ENCODE measurements at places on chromosomes 3 and 15.

GRCh38 chr3:98246142-98246541, 17.9 kb upstream of the OR5H6 start:
- no peak for DNase-seq

DNA sequence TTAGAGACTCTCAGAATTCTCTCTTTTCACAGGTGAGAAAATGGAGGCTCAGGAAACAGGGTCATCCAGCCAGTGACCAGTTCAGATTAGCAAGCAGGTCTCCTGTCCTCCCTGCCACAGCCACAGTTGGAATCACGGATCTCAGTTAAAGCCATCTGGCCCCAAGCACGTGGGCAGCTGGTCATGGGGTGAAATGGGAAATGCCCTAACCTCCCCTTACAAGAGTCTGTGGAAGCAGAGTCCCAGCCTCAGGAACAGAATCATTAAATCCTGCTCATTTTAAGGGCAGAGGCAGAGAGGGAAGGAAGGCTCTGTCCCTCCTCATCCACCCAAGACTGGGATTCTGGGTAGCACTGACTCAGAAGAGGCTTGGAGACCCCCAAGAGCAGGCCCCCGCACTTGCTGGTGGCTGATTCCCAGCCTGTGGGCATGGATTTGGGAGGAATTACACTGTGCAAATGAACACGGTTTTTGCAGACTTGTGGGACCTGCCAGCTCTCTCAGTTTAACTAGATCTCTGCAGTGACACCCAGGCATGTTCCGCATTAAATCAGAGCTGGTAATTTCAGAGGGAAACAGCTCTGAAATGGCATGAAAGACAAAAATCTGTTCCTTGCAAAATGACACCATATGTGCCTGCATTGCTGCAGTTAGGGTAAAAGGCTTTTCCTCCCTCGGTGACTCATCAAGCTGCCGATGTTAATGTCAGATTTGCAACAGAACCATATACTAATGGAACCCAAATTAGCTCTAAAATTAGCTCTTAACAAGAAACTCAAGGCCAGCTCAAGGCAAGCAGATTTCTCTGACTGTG, 89.0 kb downstream of the BDH1 start:
- peak; percentile 82 for DNase-seq

DNA sequence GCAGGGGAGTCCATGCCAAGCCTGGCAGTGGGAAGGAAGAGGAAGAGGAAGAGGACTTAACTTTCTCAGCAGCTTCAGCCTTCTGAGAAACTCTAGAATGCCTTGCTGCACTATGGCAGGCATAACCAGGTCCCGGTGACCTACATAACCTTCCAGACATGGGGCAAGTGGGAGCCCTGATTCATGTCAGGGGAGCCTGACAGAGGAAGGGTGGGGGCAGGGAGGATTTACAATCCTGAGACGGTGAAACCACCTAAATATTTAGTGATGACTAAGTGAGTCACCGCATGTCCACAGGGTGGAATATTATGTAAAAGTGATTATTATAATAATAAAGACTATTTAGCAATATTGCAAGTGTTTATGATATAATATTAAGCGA, 46.7 kb downstream of the AMOTL2 start:
- DNase-seq = no peak

GRCh38 chr3:14177580-14178246, 688 bp downstream of the XPC start:
- peak; percentile 3 for DNase-seq

DNA sequence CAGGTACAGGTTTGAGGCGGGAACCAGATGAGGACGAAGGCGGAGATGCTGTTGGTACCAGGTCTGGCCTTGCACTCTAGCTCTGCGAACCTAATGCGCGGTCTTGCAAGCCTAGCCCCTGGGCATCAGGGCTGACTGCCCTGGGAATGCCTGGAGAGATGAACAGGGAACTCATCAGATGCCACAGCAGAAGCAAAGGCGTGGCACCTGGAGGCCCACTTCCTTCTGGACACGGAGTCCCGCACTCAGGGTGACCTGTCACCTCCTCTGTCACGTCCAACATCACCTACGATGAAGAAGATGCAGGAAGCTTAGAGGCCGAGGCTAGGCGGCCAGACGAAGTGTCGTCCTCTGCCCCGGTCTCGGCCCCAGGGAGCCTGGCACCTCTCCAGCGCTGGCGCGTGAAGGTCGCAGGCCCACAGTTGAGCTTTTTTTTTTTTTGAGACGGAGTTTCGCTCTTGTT, 9.4 kb downstream of the RPLP1 start:
- no peak for DNase-seq

GRCh38 chr3:181955566-181955965, 243.8 kb downstream of the SOX2 start:
- DNase-seq = no peak

DNA sequence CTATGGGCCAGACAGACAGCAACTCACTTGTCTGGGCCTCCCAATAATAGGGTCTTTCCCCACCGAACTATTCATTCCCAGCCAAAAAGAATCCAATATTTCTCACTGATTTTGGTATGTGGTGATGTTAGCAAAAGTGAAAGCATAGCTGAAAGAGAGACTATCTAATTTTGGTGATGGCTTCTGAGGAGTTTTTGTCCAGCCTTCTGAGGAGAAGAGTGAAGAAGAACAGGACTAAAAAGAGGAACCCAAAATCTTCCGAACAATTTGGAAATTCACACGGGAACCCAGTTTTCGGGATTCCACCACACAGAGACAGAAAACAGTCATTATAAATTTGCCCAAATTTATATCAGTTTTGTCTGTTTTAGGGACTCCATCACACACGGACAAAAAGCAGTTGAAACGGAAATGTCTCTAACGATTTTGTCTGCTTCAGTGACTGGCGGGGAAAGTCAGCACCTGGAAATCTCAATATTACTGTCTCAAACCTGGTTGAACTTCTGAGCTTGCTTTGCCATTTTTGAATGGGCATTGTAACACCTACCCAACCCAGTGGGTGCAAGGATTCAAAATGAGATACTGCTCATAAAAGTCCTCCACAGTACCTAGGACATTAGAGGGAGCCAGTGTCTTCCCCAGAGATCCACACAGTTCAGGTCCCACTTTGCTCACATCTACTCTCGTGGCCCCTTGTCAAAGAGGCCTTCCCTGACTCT, 9.1 kb downstream of the CD80 start:
- DNase-seq = no peak

- DNase-seq = no peak
These were observed 70.2 kb downstream of the CLDN1 start for GRCh38 chr3:190252080-190252479.

- no peak for DNase-seq
These were observed 68.5 kb downstream of the C3orf70 start for GRCh38 chr3:185084402-185084801.

GRCh38 chr3:9279966-9280365, 30.5 kb upstream of the SRGAP3 start:
- peak; percentile 15 for DNase-seq

GRCh38 chr15:26453914-26454313, 319.0 kb downstream of the GABRB3 start:
- no peak for DNase-seq

GRCh38 chr15:62059108-62059815, 985 bp downstream of the VPS13C start:
- no peak for DNase-seq

DNA sequence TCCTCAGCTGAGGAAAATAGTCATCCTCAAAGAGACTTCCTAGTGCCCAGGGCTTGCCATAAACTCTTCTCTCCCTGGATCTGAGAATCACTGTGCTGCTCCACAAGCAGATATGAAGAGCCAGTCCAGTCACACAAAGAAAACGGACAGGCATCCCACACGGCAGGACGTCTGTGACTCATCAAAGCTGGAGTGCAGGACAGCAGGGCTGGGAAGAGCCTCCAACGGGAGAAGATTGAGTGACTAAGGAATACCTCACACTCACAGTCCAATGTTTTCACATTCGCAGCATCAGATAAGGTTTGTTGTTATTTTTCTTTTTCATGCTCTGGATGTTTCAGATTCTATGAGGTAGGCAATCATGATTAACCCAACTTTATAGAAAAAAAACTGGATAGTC, 57.8 kb downstream of the NEK10 start:
- no peak for DNase-seq

DNA sequence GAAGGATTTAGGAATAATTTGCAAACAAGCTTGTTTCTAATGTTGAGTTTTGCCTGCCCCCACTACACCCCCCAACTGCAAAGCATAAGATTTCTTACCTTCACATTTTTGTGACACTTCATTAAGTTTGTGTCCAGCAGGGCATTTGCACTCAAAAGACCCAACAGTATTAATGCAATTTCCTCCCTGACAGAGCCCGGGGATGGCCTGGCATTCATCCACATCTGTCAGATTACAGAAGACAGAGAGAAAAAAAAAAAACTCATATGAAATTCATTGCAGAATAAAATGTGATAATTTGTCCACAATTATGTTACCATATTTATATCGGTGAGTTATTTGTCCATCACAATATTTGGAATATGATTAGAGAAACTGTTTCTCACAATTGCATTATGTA, 111.5 kb downstream of the FBN1 start:
- no peak for DNase-seq

DNA sequence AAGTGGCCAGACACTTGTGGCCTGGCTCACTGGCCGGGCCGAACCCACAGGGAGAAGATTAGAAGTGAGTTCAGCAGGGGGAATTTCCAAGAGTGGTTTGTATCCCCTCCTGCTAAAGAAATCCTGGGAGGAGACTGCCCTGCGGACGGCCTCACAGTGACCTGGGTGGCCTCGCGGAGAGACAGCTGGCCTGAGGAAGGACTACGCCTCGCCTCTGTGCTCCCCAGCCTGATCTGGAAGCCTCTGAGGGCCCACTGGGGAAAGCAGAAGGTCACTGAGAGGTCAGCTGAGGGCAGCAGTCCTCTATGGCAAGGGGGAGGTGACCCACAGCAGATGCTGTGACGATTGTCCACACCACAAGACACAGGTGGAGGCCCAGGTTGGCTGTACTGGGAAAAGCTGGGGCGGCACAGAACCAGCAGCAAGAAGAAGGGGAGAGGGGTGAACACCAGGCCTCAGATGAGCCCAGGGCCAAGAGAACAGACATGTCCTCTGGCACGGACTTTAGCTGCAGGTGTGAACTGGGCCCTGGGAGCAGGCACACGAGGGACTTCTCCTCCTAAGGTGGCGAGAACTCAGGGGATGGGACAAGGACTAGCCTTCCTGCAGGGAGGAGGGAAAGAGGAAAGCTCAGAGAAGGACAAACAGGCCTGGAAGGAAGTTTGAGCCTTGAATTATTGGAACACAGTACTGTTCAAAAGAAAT, 37.2 kb upstream of the DLG1 start:
- no peak for DNase-seq

GRCh38 chr15:68550498-68551295, 28.1 kb upstream of the CORO2B start:
- peak; percentile 62 for DNase-seq

GRCh38 chr15:66591322-66591862, 25.6 kb upstream of the LCTL start:
- no peak for DNase-seq

DNA sequence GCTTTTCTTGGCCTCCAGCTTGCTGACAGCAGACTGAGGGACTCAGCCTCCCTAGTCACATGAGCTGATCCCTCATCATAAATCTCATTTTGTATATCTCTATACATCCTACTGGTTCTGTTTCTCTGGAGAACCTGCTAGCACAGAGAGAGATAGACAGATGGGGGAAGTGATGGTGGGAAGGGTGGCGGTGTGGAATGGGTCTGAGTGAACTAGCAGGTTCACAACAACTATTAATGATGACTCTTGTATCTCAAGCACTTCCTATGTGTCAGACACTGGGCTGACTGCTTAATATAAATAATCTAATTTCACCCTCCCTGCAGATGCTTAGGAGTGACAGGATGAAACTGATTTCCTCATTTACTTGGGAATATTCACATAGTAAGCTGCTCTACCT, 106.9 kb upstream of the TLE3 start:
- DNase-seq = no peak

- no peak for DNase-seq
These were observed 125.5 kb upstream of the ADAMTS9 start for GRCh38 chr3:64813326-64813725.

- DNase-seq = no peak
These were observed 74.4 kb downstream of the BOC start for GRCh38 chr3:113285741-113286140.

- no peak for DNase-seq
These were observed 166.4 kb downstream of the ATG7 start for GRCh38 chr3:11438646-11439045.

GRCh38 chr3:46923559-46924350, 46.2 kb downstream of the PTH1R start:
- no peak for DNase-seq

GRCh38 chr15:51379390-51379789, 37.9 kb downstream of the GLDN start:
- no peak for DNase-seq

- no peak for DNase-seq
These were observed 152.3 kb downstream of the ZBTB20 start for GRCh38 chr3:114994554-114995341.

DNA sequence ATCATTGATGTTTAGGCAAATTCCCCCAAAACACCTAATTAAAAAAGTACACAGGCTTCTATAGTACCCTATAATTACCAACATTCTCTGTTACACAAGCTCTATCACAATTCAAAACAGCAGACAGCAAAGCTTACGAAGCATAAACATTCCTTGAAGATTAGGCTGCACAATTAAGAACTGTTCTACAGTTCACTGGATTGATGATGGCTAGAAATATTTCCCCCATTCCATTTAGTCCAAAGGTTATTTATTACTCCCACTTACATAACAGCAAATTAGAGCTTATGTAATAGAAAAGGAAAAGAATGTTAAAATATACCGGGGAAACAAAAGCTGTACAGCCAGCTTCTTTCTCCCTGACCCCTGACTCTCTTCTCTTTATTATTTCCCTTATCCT, 49.3 kb downstream of the UACA start:
- no peak for DNase-seq

GRCh38 chr3:57545636-57546268, 1.6 kb upstream of the DNAH12 start:
- DNase-seq = peak; percentile 36

- peak; percentile 10 for DNase-seq
These were observed 27.9 kb upstream of the TGFBR2 start for GRCh38 chr3:30578479-30578878.

- no peak for DNase-seq
These were observed 8.7 kb upstream of the ACAP2 start for GRCh38 chr3:195451373-195452015.

DNA sequence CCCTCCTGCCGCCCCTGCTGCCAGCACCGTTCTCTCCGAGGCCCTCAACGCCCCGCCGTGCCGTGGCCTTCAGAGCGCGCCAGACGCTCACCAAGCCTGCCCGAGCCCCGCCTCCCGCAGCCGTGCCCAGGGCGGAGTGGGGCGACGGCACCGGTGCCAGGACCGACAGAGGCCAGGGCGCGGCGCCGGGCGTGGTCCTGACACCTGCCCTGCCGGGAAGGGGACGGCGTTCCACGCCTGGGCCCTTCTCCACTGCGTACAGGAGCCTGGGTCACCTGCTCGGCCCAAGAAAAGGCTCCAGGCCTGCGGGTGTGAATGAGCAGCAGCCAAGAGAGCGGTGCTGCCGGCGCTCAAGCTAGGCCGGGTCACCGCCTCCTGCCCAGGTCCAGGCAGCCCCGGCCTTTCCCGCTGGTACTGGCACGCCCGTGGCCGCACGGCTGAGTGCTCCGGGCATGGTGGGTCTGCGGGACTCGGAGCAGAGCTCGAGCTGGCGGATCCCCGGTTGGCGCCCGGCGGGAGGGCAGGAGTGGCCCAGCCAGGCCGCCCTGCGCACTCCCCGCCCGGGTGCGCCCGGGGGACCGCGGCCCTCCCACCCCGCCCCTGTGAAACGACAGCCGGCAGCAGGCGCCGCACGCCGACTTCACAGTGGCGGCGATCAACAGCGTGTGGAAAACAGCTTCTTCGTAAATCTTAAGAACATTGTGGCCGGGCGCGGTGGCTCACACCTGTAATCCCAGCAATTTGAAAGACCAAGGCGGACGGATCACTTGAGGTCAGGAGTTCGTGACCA, 4.2 kb downstream of the OCA2 start:
- no peak for DNase-seq

Data from putamen (tissue), 1 donor.